Right atrium auricular region (tissue), 2 donors: ENCODE measurements at places on chromosomes 6 and 20. TPM values are rescaled to one million over a fixed set of nuclear protein-coding genes. Genes with fewer than 3 reads are reported as not detected.

Gene SLC22A3
- total RNA-seq, result 0.35 TPM

Gene OR2W1
- total RNA-seq, result not detected

Gene RBPJL
- not detected for total RNA-seq

Gene ADGRF5
- 59.4 TPM for total RNA-seq

Gene BTN3A1
- total RNA-seq, result 3.6 TPM

GRCh38 chr20:46485431-46485830, 27.9 kb downstream of the ZNF334 start:
- H3K36me3 ChIP-seq, result no peaks in the 10 kb centered on the region
- DNase-seq, result no peak
- no peaks in the 10 kb centered on the region for H3K27me3 ChIP-seq
- no peaks in the 10 kb centered on the region for H3K4me1 ChIP-seq

DNA sequence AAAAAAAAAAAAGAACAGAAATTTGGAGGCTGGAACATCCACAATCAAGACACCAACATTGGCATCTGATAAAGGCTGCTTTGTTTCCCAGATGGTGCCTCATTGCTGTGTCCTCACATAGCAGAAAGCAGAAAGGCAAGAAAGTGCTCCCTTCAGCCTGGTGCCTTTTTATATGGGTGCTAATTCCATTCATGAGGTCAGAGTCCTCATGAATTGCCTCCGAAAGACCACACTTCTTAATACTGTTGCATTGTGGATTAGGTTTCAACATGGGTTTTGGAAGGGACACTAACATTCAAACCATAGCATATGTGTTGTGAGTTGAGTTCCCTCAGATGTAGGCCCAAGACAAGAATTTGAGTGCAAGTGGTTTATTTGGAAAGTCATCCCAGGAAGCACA, 8.0 kb upstream of the C20orf202 start:
- no peak for DNase-seq
- no peaks in the 10 kb centered on the region for H3K36me3 ChIP-seq
- no peak overlapping the region for H3K4me3 ChIP-seq
- H3K27me3 ChIP-seq, result no peaks in the 10 kb centered on the region
- no peak overlapping the region for H3K27ac ChIP-seq
- peaks cover 6% of the 10 kb centered on the region for H3K4me1 ChIP-seq

DNA sequence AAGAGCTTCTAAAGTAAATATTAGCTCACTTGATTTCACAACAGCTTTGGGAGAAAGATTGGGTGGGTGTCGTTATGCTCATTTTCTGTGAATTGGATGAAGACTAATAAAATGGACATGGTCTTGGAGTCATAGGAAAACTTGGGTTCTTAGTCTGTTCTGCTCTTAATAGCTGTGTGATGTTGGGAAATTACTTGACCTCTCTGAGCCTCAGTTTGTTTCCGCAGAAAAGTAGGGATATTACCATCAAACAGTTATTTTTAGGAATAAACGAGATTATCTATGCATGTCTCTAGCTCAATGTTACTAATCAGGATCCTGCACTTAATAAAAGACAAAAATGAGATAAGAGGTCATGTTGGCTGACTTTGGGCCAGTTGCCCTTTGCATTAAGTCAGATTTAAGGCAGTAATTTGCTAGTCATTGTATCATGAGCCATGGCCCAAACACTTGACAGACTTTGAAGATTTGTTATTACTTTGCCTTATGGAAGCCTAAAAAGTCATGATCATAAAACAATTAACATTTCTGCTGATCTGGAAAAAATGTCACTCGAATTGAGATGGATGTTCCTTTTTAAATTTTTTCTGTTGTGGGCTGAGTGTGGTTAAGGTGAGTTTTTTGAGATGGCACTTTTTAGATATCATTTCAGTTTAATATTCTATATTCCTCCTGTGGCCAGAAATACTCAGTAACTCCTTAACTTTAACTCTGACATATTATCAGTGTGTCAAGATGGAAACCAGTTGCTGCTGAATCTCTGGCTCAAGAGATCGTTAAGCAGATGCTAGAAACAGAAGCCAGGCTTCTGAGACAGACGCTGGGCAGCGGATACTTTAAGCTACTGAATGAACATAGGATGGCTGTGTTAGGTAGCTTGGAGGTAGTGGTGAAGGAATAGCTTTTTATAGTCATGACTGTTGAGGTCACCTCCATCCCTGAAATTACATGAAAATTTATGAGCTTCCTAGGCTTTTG, 291.6 kb downstream of the PHF3 start:
- no peak for DNase-seq
- H3K4me3 ChIP-seq, result no peak overlapping the region
- H3K4me1 ChIP-seq, result no peaks in the 10 kb centered on the region
- no peaks in the 10 kb centered on the region for H3K36me3 ChIP-seq
- no peaks in the 10 kb centered on the region for H3K27me3 ChIP-seq
- H3K27ac ChIP-seq, result no peak overlapping the region

DNA sequence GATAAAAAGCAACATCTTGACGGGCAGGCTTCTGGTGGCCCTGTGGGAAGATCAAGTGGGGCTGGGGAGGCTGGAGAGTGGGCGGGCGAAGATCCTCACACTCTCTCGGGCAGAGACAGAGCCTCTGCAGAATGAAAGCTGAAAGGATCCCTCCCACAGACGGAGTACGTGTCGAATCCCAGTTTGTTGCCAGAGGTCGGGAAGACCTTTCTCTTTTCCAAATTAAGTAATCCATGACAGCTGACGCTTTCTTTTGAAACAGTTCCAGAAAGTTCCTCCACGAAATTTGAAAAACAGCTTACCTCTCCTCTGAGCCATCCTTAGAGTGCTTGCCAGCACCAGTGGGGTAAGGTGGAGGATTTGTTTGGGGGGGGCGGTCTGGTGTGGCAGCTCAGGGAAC, 155.6 kb upstream of the SMLR1 start:
- H3K4me1 ChIP-seq, result peaks cover 9% of the 10 kb centered on the region
- no peak overlapping the region for H3K4me3 ChIP-seq
- DNase-seq, result no peak

DNA sequence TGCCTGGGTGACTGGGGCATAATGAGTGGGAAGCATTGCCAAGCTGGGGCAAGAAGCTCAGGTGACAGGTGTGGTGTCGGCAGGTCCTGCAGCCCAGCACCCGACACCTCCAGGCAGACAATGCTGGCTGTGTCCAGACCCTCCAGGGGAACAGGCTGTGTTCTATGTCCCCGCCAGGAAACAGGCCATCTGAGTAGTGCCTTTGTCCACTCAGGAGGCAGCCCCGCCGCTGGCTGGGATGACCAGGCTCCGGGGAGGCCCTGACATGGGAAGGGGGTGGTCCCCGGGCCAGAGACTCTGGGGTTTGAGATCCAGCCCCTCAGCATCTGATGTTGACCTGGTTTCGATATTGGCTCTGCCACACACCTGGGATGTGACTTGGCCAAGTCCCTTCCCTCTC, 28.4 kb downstream of the SNPH start:
- H3K4me1 ChIP-seq, result no peaks in the 10 kb centered on the region
- no peak overlapping the region for H3K27ac ChIP-seq
- H3K4me3 ChIP-seq, result no peak overlapping the region
- no peaks in the 10 kb centered on the region for H3K27me3 ChIP-seq

- DNase-seq, result no peak
- no peak overlapping the region for H3K27ac ChIP-seq
- peaks cover 47% of the 10 kb centered on the region for H3K4me1 ChIP-seq
- H3K36me3 ChIP-seq, result peaks cover 35% of the 10 kb centered on the region
- no peaks in the 10 kb centered on the region for H3K27me3 ChIP-seq
Observed at GRCh38 chr20:32451682-32452461, 93.7 kb downstream of the ASXL1 start.

DNA sequence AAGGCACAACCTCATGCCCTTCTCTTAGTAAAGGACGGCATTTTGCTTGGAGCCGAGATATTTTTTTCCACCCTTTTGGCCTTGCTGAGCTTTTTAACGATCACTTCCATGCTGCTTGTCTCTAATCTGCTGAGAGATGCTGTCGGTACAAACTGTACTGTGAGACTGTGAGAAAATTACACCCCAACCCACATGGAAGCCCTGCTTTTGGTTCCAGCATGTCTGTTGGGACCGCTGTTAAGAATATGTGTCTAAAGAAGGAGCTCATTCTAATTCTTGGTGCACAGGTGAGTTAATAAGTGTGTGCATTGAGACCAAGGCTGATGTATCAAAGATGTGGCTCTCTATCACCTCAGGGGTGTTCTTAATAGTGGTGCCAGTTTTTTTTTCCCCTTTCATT, 304.5 kb upstream of the MAP3K7 start:
- H3K4me1 ChIP-seq, result no peaks in the 10 kb centered on the region
- H3K4me3 ChIP-seq, result no peak overlapping the region
- no peak overlapping the region for H3K27ac ChIP-seq
- no peaks in the 10 kb centered on the region for H3K27me3 ChIP-seq

DNA sequence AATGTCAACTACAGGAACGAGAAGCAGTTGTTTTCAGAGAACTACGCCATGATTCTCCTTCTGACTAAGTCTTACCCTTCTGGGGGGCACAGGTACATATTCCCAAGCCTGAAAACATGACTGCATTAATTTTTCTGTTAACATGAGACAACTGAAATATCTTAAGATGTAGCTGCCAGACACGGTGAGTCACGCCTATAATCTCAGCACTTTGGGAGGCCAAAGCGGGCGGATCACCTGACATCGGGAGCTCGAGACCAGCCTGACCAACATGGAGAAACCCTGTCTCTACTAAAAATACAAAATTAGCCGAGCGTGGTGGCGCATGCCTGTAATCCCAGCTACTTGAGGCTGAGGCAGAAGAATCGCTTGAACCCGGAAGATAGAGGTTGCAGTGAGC, 21.7 kb downstream of the TBC1D20 start:
- H3K4me1 ChIP-seq, result peaks cover 16% of the 10 kb centered on the region
- H3K36me3 ChIP-seq, result peaks cover 78% of the 10 kb centered on the region
- H3K4me3 ChIP-seq, result no peak overlapping the region
- no peaks in the 10 kb centered on the region for H3K27me3 ChIP-seq
- DNase-seq, result no peak

DNA sequence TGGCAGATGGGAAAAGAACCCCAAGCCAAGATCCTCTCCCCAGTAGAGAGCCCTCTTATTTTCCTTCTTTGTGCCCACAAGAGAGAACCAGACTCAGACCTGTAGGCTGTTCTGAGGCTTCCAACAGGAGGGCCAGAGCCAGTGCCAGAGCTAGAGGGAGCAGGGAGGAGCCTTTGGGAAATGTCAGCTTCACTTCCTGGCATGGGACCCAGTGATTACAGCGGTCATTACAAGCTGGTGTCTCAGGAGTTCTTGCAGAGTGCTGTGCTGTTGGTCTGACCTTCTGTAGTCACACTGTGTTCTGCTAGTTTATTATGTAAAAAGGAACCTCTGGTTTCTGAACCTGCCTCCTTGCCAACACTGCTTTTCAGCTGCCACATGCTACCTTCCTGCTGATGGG, 38.9 kb downstream of the STK35 start:
- no peak overlapping the region for H3K4me3 ChIP-seq
- peak; percentile 89 for DNase-seq
- H3K36me3 ChIP-seq, result peaks cover 9% of the 10 kb centered on the region
- no peaks in the 10 kb centered on the region for H3K27me3 ChIP-seq
- H3K27ac ChIP-seq, result peak overlapping the region; percentile 83

DNA sequence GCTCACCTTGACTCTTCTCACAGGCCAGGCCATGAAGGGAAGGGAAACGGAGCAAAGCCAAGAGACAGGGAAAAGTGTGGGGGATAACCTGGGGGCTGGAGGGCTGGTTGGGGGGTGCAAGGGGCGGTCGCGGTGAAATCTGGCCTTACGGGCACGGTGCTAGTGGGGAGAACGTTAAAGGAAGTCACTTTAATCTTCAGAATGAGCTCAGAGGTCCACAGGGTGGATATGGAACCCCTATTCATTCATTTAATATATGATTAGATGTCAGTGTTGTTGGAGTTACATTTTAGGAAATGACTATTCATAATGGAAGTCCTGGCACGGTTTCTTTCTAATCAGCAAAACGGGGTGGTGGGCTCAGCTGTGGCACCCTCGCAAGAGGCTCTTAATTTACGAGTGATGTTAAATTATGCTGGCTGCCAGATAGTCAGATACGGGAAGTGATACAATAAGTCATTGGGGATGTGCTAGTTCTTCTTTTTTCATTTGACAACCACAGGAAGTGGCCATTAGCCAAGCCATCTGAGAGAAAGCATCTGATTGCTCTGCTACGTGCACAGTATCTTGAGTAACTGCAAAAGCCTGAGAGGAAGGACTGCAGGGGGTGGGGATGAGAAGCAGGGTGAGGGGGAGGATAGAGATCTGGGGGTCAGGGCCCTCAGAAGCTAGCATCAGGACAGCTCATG, 253.0 kb downstream of the QKI start:
- H3K4me1 ChIP-seq, result no peaks in the 10 kb centered on the region
- no peaks in the 10 kb centered on the region for H3K27me3 ChIP-seq
- no peak overlapping the region for H3K4me3 ChIP-seq
- no peak for DNase-seq
- H3K36me3 ChIP-seq, result no peaks in the 10 kb centered on the region

GRCh38 chr6:72321788-72322187, 300.1 kb upstream of the KCNQ5 start:
- H3K4me3 ChIP-seq, result no peak overlapping the region
- H3K36me3 ChIP-seq, result no peaks in the 10 kb centered on the region
- no peak overlapping the region for H3K27ac ChIP-seq
- H3K27me3 ChIP-seq, result no peaks in the 10 kb centered on the region

DNA sequence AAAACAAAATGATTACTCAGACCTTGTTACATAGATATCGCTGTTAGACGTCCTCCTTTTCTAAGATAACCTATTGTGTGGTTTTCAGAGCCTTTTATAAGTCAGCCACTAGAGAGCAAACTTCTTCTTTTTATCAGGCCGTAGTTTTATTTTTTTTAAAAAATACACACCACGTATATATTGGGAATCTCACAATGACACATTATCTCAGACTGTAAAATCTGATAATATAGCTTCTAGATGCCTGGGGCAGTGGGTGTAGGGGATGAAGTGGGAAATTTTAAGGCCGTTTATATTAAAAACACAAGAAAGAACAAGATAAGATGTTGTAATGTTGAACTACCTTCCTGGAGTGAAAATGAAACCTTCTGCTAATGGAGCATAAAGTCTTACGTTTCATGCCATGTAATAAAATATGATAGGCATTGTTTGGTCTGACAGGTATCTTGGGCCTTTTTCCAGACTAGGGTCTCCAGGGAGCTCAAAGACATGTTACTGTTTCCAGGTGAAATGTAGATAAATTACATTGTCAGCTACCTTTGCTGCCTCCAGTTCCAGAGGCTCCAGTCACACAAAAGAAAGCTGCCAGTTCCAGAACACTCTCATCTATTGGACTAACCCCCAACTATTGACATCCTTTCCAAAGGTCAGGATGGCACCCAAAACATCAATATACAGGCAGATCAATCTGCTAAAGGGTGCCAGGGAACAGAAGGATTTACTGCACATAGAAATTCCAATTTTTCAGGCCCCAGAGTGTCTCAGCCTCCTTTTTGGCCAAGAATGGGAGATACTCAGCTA, 130.2 kb upstream of the AKIRIN2 start:
- no peaks in the 10 kb centered on the region for H3K4me1 ChIP-seq
- no peak overlapping the region for H3K27ac ChIP-seq
- no peak for DNase-seq
- H3K36me3 ChIP-seq, result no peaks in the 10 kb centered on the region

- no peaks in the 10 kb centered on the region for H3K36me3 ChIP-seq
- H3K4me3 ChIP-seq, result no peak overlapping the region
- no peak for DNase-seq
- no peaks in the 10 kb centered on the region for H3K4me1 ChIP-seq
- no peaks in the 10 kb centered on the region for H3K27me3 ChIP-seq
Observed at GRCh38 chr6:130466748-130467061, 100.9 kb downstream of the TMEM200A start.
